ENCODE measurements at places on chromosomes 5 and 9.

DNA sequence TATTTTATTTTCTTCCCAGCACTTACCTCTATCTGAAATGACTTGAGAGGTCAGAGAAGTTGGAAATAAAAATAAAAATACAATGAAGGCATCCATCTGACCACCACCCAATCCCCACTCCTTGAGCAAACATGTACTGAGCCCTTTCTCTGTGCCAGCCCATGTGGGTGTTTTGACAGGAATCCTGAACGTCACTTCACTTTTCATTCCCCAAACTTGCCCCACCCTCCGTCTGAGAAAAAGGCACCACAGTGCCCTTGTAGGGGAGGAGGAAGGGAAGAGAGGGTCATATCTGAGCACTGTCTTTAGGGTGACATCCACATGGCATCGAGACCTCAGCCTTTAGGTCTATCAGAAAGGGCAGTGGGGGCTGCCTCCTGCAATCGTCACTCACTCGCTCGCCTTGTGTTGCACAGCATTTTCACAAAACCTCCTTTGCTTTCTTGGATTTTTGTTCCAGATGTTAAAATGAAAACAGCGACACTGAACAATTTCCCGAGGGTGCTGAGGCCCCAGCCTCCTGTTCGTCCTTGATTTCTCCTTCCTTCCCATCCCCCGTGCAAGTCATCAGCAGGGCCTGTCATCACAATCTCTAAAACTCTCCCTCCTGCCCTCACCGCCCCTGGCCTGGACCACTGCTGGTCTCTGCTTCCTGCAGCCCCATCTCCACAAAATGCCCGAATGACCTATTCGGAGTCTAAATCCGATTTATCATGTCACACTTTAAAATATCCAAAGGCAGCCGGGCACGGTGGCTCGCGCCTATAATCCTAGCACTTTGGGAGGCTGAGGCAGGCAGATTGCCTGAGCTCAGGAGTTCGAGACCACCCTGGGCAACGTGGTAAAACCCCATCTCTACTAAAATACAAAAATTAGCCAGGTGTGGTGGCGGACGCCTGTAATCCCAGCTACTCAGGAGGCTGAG lies 13.0 kb downstream of the HIGD2A start:
- no peak for DNase-seq

GRCh38 chr5:179840321-179840720 lies 18.3 kb downstream of the MRNIP start:
- no peak for DNase-seq

GRCh38 chr5:180291943-180292831 lies at the start of gene MAPK9:
TSS of gene MAPK9 (minus strand) at chr5:180292083. CDS start at chr5:180280561, 11,522 bp downstream.
- peak; percentile 70 for DNase-seq

- DNase-seq = peak; percentile 44
These were observed 3.8 kb downstream of the TGFBI start for GRCh38 chr5:136032564-136032963.

GRCh38 chr5:65299861-65300260 lies 181.9 kb downstream of the ADAMTS6 start:
- DNase-seq = no peak

GRCh38 chr9:109314011-109314531 lies 6.8 kb downstream of the EPB41L4B start:
- DNase-seq = no peak

DNA sequence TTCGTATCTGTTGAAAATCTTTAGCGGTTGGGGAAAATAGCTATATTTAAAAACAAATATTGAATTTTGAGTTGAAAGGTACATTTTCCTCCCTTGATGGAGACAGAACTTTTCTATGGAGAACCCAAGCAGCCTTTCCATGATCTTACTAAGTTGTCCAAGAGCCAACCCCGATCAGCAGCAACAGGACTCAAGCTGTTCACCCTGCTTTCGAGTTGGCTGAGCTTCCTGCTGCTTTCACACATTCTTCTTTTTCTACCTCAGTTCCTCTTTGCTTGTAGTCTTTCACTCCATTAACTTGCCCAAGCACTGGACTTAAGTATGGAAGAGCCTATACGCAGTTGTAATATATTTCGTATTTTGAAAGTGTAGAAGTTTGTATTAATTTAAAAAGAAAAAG lies 59.4 kb downstream of the IL6ST start:
- DNase-seq = no peak

DNA sequence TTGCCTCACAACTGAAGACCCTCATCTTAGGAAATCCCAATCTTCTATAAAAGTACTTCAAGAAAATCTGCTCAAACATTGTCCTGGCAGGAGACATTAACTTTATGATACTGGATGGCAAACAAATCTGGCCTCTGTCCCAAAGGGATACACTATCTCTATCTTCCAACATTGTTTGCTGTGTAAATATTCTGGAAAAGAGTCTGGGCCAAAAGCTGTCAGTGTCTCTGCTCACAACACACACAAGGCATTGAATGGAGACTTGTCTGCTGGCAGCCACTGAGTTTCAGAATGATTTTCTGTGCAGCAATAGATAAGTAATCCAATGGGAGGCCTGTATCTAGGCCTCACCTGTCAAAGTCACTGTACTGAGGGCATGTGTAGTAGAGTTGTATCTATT lies 471.1 kb downstream of the DMAC1 start:
- DNase-seq = no peak
